ENCODE measurements at places on chromosomes 3 and 15.

DNA sequence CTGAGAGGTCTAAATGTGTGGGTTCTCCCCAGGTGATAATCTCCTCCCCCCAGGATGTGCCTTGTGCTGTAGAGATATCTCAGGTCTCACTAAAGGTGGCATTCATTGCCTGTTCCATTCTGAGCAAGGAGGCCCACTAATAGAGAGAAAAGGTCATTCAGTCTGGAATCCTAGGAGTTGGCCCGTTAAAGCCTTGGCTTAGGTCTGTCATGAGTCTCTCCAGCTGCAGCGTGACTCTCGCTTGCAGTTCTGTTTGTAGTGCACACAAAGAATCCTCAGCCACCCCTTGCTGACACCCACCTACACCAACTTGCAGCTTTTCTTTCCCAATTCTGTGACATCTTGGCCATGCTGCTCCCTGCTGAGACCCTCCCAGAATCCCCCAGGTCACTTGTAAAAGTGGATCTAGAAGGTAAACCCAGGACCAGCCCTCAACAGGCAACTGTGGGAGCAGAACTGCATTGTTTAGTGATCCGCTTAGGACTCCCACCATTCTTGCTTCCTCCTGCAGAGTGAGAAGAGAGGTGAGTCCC, 17.7 kb downstream of the MAGEF1 start:
- no peak for DNase-seq

DNA sequence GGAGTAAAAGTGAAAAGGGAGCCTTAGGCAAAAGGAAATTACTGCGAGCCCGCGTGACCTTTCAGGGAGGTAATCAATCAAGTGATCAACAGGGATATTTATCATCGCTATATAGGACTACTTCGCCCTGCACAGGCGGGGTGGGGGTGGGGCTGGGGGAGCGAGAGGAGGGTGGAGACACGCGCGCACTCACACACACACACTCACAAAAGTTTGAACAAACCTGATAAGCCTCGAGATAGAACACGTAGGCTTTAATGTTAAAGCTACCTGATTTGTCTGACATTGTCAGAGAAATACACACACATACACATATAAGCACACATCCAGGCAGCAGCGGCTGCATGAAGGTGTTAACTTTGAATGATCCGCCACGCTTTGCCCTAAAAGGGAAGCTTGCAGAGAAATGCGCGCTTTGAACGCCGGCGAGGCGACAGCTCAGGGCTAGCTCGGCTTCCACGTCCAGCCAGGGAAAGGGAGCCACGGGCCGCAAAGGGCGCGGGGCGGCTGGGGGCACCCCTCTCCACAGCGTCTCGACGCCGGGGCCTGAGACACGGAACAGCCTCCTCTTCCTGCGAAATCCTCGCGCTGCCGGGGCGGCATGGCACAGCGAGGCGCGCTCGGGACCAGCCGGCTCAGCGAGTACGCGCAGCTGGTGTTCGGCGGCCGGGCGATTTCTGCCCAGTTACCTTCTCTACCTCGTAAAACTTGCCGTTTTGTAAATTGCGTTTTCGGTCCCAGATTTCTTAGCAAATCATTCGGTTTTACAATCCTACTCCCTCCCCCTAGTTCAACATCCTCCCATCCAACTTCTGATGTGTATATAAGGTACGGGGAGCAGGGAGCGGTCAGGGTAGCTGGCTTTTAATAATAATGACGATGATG, 4.8 kb upstream of the MECOM start:
- DNase-seq, result no peak

- DNase-seq, result no peak
Observed at GRCh38 chr15:33076937-33077336, 117.6 kb downstream of the FMN1 start.

GRCh38 chr3:126100634-126101301, 16.8 kb upstream of the SLC41A3 start:
- DNase-seq, result peak; percentile 53

- DNase-seq, result no peak
Observed at GRCh38 chr15:49848282-49848724, 227.5 kb downstream of the DTWD1 start.

DNA sequence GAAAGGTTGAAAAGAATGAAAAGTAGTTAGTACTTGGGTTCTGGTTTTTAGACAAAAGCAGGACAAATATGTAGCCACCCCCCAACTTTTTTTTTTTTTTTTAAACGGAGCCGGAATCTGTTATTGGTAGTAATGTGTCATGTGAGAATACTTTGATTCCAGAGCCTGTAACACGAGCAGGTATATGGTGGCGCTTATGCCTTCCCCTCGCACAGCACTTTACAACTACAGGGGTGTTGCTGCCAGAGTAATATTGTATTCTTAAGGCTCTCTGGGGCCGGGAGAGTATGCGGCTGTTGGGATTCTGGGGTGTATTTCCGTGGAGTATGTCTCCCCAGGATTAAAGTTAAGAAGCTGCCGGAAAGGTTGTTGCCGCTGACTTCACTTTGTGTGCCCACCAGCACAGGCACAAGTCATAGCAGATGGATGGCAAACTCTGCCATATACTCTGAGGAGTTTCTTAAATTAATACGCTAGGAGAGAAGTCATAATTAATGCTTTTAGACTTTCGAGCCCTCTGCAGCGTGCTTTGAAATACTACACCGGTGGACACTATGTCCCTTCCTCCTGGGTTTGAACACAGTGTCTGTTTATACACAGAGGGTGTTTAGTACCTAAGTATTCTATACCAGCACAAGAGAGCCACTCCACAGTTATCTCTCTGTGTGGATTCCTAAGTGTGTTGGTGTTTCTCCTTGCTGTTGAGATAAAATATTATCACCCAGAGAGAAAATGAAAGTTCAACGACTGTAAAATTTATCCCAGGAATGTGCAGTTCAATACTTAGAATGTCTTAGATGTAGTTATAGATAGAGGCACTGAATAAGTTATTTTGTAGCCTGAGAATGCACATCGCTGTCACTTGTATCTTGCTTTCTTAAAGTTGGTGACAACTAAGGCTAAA, 1.4 kb downstream of the MBNL1 start:
- peak; percentile 61 for DNase-seq

GRCh38 chr3:38245930-38246329, 19.7 kb upstream of the SLC22A13 start:
- peak; percentile 26 for DNase-seq

- no peak for DNase-seq
Observed at GRCh38 chr3:122916580-122916979, 111.0 kb downstream of the SEMA5B start.

DNA sequence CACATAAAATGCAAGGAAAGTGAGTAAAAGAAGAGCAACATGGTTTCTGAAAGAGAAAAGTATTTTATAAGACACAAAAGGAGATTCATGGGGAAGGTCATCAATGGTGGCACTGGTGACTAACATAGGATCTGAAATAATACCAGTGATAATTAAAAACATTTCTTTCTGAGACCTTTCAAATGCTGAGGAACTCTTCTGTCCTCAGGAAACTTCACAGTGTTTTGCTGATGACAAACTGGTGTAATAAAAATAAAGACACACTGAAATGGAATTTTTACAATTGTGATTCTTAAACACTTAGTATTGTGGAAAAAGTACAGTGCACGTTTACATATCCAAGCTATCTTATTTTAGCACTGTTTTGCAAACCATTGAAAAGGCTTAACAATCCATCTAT, 80.4 kb upstream of the ZBTB20 start:
- no peak for DNase-seq

DNA sequence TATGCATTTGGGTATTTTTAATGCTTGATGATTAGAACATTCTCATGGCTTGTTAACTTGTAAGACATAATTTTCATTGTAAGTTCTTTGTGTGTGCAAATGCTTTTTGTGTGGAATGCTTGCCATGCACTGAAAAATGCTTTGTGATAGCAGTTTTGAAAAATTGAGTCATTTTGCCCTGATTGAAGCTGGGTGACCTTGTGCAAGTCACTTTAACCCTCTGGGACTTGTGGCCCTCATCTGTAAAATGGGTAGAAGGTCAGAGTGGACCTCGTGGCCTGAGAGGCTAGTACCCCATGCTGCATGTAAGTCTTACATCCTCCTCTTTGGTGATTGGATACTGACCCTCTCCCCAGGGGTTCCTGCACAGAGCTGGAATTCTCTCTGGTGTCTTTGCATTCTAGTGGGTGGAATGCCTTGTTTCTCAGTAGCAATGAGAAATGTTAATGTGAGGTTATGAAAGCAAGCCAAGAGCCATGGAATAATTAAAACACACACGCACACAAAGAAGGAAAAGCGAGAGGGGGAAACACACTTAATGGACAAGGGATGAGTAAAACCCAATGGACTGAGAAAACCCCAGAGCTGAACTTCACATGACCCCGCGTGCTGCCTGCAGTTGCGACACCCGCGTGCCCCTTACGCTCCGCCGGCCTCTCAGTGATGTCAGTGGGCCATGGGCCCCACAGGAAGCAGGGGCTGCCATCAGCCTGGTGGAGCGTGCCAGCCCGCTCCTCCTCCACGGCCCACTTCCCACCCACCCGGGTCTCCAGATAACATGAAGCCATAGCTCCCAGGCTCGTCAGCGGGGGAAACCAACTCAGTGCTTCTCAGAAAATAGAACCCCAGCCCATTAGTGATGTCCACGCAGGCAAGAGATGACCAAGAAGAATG, 44.0 kb downstream of the SMAD3 start:
- no peak for DNase-seq

- no peak for DNase-seq
Observed at GRCh38 chr15:39922462-39923092, 2.5 kb upstream of the GPR176 start.

DNA sequence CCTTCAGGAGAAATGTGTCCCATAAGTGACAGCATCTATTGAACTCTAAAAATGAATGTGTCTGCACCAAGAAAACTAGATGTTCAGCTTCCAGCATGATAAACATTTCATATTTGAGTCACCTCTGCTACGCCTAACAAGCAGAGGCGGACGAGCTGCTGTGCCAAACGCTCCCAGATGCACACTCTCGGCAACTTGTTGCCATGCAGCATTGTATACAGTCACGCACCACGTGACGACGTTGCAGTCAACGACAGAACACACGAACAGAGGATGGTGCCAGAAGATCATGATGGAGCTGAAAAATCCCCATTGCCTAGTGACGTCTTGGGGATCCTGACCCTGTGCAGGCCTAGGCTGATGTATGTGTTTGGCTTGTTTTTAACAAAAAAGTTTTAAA, 137.5 kb downstream of the XXYLT1 start:
- DNase-seq, result no peak

DNA sequence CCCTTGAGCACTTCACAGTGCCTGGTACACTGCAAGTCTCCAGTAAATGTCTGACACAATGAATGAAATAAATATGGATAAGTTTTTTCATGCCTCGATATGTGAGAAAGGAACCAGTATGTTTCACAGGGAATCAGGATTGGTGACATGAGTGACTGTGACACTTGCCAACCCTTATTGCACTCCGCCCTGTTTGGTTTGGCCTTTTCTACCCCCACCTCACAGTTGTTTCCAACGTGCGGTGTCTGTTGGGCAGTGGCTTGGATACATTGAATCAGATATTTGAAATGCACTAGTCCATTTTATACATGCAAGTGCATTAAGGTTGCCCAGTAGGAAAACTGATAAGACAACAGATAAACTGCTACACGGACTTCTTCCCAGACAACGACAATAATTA, 2.0 kb downstream of the NPHP3 start:
- no peak for DNase-seq

- DNase-seq, result no peak
Observed at GRCh38 chr3:131723343-131723742, 220.6 kb upstream of the MRPL3 start.

DNA sequence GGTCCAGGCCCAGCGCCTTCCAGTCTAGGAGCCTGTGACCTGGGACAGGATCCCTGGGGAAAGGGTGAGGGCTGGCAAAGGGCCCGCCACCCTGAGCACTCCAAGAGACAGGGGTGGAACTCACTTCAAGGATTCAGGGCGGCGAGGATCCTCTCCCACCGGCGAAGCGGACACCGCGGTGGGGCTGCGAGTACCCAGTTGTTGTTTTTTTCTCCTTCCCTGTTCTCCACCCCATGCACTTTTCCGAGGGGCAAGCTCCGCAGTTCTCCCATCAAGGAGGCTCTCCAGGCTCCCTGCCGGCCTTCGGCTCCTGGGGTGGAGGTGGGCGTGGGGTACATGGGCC, 387 bp upstream of the PAQR5 start:
- no peak for DNase-seq

DNA sequence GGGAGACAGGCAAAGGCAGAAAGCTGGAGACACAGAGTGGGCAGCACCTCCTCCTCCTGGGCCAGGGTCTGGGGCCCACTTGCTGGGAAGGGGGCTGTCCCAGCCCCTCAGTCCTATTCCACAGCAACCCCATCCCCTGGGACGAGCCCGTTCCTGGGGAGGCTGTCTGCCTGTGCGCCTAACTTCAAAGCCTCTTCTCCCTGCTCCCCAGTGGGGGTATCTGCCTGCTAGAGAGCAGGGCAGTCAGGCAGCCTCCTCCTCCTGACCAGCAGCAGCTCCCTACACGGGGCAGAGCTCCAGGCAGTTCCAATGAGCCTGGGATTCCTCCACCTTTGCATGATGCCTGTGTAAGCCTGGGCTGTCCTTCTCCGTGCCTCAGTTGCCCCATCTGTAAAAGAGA, 6.9 kb downstream of the PTH1R start:
- no peak for DNase-seq

GRCh38 chr3:36060950-36061349, 319.4 kb upstream of the STAC start:
- DNase-seq, result no peak

- DNase-seq, result no peak
Observed at GRCh38 chr3:71089271-71089847, 494.2 kb downstream of the FOXP1 start.

GRCh38 chr15:68797599-68798345, 22.9 kb downstream of the ANP32A start:
- no peak for DNase-seq

- no peak for DNase-seq
Observed at GRCh38 chr3:95468331-95468730, 1346.1 kb upstream of the EPHA6 start.

DNA sequence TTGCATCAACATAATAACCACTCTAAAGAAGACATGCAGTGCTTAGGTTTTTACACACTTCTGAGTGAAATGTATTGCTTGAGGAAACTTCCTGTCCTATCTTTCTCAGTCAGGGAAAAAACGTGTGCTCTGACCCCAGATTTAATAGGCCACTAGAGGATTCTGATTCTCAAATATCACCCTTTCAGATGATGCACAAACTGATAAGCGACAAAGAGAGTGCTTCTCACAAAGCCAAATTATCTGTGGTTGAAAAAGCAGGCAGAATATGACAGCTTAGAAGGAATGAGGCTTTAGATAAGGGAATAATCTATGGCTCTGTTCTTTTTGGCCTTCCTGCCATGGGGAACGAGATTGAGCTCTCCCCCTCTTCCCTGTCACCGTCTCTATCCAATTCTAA, 583.4 kb upstream of the SGO1 start:
- DNase-seq, result no peak

GRCh38 chr15:31332681-31333071, 6.0 kb downstream of the KLF13 start:
- DNase-seq, result no peak

DNA sequence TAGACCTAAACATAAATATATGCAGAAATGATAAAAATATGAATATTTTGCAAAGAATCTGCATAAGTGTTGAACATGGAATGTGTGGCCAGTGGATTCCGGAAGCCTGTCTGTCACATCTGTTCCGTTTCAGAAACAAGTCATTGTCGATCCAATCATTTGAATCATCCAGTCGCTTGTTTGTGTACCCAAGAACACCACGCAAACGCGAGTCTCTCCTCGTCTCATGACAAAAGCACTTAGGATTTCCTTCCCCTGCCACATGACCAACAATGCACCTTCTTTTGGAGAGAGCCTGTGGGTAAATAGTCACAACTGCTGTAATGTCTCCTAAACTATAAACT, 80.2 kb downstream of the FMN1 start:
- DNase-seq, result no peak

GRCh38 chr3:41874022-41874421, 87.9 kb downstream of the ULK4 start:
- no peak for DNase-seq

Measured in cerebellum (tissue), 4 donors.